ENCODE measurements at places on chromosomes 5 and 9.

DNA sequence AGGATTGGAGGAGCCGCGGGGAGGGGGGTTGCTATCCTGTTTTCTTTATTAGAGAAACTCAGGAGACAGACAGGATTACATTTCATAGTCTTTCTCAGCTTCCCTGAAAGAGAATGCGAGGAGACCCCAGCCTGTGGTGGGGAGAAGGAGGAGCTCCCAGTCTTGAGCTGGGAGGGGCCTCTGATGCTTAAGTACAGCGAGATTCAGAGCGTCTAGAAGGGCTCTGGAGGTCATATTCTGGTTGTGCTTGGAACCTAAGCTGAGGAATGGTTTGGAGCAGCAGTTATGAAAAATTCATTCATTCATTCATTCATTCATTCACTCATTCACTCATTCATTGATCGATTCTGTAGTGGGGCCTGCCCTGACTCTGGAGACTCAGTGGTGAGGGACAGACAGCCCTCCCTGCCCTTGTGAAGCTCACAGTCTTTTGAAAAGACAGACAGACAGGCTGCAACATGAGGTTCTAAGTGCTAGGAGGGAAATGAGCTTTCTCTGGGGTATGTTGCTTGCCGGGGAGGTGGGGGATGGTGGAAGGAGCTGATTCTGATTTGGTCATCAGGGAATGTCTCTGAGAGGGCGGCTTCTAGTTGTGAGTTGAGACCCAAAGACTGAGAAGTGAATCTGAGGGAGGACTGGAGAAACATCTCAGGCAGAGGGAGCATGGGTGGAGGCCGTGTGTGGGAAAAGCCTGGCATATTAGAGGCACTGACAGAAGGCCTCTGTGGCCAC is 2.5 kb upstream of the SPRY4 start:
- no peak for DNase-seq

- DNase-seq, result no peak
Observed at GRCh38 chr9:27329291-27329690, 32.3 kb upstream of the EQTN start.

DNA sequence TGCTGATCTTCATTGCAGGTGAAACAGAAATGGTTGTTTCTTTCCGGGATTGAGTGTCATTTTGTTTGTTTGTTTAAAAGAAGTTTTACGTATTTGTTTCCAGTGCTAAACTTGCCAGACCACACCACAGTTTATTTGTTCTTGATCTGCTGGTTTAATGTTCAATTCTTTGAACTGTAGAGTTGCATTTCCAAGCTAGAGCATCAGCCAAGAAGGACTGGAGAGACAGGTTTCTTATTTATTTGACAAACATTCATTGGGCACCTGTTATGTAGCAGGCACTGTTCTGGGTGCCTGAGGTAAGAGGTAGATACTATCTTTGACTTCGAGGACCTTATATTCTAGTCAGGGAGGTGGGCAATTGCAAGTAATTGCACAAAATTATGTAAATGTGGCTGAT is 45.0 kb downstream of the MCCC2 start:
- no peak for DNase-seq

- DNase-seq, result no peak
Observed at GRCh38 chr5:15821506-15821905, 321.5 kb downstream of the FBXL7 start.

DNA sequence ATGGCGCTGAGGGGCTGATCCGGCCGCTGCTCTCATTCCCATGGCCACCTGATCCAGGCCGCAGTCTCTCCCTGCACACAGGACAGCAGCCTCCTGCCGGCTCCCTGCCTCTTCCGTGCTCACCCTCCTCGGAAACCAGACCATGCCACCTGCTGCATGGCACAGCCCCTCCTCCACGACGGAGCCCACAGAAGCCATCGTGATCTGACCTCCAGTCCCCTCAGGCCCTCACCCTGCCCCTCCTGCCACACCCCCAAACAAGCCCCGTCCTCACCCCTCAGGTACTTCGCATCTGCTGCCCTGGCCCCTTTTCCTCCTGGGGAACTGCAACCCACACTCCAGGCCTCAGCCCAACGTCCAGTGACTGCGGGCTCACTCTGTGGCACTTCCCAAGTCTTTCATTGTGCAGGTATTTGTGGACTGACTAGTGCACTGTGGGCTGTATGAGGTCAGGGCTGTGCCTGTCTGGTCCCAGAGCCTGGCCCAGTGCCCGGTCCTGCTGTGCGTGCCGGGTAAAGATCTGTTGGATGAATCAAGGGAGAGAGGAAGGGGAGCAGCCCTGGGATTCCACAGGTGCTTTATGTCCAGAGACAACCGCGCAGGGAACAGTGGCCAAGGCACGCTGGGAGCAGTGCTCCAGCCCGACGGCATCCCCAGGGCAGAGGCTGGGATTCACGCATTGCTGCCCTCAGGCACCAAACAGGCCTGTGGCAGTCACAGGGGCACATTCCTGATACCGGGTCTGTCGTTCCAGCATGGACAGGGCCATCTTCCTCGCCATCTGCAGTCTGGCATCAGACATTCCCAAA is 86.1 kb downstream of the ADAMTS2 start:
- DNase-seq, result no peak

DNA sequence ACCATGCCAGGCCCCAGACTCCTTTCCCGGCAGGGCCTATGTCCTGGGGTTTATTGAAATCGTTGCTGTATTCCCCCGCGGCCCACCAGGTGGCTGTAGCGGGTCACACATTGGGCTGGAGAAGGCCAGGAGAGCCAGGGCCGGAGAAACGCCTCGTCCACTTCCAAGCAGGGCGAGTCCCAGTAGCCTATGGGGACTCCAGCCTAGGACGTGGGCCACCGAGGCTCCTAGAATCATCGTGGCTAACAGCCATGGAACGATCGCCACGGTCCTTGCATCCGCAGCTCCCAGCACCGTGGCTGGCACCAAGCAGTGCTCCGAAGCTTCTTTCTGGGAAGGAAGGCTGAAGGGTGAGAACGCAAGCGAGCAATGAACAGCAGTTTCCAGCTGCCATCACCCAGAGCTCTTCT is 87.7 kb downstream of the ENTREP1 start:
- DNase-seq, result no peak

GRCh38 chr9:123112015-123112975 is 78.8 kb downstream of the GPR21 start:
- no peak for DNase-seq

DNA sequence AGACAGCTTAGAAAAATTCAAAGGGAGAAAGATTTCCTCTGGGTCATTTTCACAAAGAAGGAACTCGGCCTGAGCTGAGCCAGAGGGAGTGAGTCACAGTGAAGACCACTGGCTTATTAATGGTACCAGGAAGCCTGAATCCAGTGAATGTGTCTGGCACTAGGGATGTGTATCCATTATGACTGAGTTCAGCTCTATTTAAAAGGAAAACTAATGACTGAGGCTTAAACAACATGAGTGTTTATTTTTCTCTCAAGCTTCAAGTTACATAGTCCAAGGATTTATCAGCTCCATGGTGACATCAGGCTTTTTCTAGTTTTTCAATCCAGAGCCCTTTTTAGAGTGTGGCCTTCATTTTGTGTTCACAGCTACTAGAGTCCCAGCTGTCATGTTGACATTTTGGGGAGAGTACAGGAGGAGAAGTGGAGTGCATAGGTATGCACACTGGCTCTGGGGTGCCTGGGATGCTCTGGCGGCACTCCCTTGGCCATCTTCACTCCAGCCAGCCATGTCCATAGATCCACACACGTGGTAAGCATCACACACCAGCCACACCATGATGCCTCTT is 159.5 kb upstream of the ERCC6L2 start:
- no peak for DNase-seq

- no peak for DNase-seq
Observed at GRCh38 chr5:116573279-116573701, 1.3 kb downstream of the SEMA6A start.

GRCh38 chr5:120345947-120346346 is 118.2 kb upstream of the PRR16 start:
- DNase-seq, result no peak

DNA sequence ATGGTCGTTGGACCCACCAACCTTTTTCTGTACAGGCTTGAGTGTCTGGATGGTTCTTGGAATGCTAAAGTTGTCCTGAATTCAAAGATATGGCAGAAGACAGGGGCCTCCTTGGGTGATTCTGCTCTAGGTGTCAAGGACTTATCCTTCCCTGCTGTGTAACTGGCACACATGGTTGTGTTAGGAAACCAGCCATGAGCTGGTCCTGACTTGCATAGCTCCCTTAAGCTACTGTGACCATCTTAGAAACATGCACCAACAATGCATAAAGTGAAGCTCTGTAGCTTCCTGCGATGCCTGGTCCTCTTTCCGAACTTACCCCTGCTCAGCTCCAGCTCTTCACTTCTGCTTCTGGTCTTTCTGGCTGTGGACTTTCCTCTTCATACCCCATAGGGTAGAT is 224.6 kb downstream of the TLE4 start:
- no peak for DNase-seq

DNA sequence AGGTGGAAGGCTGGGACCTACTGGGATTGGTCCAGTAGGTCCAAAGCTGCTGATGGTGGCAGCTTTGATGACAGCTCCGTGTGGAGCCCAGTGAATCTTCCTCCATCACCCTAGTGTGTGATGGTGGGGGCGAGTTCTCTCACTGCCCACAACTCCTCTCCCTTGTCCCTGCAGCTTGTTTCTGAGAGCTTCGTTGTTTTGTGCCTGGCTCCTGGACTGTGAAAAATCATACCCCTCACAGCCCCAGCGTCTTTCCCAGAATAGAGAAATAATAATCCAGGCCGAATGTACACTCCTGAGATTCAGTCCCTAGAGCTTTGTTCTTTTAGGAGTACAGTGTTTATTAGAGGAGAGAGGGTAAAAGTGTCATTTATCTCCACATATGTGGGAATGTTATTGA is 372.2 kb downstream of the ENC1 start:
- no peak for DNase-seq

DNA sequence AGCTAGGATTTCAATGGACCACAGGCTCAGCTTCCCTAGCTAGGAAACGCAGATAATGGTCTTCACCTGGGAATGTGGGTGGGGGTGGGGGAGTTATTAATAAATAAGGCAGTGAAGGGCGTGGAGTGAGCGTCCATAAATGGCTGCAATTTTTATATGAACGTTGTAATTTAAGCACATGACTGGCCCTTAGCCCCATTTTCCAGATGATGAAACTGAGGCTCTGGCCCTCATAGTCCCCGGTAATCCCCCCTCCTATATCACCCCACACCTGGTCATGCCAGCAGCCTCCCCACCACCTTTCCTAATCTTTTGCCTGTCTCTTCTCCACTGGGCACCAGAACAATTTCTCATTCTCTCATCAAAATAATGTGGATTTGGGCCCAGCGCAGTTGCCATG is 61.9 kb upstream of the LMX1B start:
- no peak for DNase-seq

GRCh38 chr5:167720676-167721260 is 570.7 kb upstream of the WWC1 start:
- DNase-seq, result no peak

- DNase-seq, result no peak
Observed at GRCh38 chr5:1375871-1376810, 31.2 kb upstream of the CLPTM1L start.

DNA sequence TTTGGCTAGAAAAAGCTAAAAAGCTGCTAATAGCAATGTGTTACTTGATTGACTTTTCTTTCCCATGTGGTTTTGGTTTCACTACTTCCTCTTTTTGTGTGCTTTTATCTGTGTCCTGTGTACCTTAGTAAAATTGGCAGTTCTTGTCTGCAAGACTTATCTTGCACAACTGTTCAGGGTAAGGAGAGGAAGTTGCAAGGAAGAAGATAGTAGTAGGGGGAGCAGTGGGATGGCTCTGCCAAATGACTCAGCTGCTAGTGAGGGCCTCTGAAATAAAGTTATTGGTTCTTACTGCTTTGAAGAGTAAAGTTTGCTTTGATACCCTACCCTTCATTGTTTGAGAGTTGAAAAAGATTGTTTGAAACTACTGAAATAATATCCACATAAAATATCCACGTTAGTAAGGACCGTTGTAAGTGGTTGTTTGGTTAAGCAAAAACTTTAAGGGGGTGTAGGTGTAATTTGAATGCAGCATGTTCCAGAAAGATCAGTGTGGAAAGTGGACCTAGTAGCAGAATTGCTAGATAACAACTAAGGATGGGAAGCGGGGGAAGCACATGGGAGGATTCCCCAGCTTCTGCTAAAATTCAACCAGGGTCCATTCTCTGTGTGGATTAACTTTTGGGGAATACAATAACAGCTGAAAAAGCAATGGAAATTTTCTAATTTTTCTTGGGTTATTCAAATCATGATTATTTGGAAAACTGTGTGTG is 123.5 kb downstream of the SCAMP1 start:
- DNase-seq, result no peak

DNA sequence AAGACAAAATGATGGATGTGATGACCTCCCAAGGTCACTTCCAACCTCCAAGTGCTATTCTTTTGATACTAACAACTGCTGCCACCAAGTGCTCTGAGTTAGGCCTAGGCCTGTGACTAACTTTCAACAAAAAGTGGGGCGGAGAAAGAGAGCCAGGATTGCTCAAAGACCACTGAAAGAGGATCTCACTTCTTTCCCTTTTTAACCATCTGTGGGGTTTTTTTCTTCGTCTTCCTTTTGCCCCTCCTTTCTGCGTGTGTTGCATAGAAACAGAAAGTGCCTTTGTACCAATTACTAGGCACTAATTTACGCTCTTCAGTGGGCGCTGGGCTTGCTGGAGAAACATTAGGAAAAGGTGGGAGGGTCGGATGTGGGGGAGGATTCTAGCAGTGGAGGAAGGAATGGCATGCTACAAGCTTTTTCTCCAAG is 8.0 kb downstream of the KLF9 start:
- no peak for DNase-seq

- no peak for DNase-seq
Observed at GRCh38 chr5:174294891-174295620, 249.6 kb downstream of the NSG2 start.

DNA sequence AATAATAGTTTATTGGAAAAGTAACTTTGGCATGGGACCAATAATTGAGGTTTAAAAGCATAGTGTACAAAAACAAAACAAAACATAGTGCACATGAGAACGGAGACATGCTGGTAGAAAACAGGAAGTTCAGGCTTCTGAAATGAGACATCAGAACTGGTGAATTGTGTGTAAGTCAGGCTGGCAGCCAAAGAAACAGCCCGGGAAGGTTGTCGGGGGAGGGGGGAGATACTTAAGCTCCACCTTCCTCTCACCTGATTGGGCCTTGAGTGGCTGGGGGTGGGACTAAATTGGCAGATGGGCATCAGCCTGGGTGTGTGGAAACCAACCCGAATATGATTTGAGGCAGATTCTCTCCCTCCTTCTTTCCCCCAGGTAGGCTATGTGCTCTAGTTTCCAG is 256.3 kb downstream of the SMARCA2 start:
- no peak for DNase-seq

DNA sequence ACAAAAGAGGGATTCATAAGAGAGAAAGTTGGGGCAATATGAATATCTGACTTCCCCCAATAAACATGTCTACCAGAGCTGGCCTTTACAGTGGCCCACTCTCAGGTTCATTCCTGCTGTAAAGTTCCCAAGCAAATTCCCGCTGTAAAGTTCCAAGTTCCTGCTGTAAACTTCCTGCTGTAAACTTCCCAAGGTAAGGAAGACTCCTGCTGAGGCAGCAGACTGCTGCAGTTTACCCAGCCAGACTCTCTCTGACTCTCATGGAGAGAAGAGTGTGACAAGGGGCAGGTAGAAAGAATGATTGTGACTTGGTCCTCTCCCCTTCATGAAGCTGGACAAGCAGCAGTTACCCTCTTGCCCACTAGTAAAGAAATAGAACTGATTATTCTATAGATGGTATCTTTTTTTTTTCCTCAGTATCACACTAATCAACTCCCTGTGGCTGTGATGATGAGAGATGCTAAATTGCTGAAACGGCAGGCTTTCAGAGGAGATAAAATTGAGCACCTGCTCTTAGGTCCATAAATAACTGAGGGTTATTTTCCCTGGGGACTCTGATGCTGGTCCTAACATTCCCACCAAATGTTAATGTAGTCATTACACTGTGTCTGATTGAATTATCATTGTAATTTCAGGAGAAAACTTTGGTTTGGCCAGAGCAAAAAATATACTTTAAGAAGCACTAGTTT is 220.4 kb downstream of the PARP8 start:
- no peak for DNase-seq

All from NCI-H2081 treated with DMSO at 0.1 percent for 48 hours (cell line).